Activated CD8-positive, alpha-beta T cell treated with anti-CD3 and anti-CD28 coated beads for 36 hours (primary cell): ENCODE measurements at places on chromosomes 11 and 22. TPM values are rescaled to one million over a fixed set of nuclear protein-coding genes. Genes with fewer than 3 reads are reported as not detected.
A peak's percentile ranks its signal among the peaks of the same experiment; 100 is the strongest.

Gene SERPING1
- total RNA-seq = not detected

DNA sequence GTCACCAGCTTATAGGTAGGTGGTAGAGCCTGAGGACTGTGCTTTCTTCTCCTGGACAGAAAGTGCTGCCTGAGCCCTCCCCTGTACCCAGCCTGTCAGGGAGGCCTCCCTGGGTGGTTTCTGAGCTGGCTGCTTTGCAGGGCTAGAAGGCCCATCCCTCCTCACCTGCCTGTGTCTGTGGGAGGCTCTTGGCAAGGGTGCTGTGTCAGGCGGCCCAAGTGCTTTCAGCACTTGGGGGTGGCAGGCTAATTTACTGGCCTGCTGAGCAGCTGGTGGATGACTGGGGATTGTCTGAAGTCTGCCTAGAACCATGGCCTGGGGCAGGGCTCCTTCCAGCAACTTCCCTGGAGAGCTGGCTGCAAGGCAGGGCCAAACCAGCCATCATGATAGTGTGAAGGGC is 139.0 kb upstream of the NAV2 start:
- no peak overlapping the region for H3K4me3 ChIP-seq
- H3K36me3 ChIP-seq = no peaks in the 10 kb centered on the region
- no peak for DNase-seq

DNA sequence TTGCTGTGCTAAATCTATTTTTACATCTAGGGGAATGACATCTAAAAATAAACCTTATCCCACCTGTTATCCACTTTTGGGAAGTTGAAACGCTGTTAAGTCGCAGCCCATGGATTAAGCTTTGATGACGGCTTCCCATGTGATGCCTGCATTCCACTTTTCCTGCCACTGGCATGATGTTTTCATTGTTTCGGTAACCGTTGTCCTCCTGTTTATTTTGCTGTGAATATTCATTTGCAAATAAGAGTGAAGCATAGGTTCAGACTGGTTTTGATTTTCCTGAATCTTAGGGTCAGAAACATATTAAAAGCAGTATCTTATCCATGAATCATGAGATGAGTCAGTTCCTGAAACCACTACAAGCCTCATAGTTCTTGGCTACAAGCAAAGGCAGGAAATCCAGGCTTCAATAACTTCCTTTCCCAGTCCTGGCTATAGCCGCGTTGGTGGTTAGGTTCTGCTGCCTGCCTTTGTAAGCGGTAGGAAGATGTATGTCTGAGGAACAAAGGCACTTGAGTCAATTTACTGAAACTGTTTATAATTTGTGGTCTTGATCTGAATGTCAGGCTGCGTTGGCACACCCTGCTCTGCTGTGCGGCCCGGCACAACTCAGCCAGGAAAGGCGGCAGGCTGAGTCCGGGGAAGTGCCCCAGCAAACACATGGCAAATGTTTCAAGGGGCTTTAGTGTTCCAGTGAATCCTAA is 19.4 kb downstream of the TEAD1 start:
- peaks cover 67% of the 10 kb centered on the region for H3K27me3 ChIP-seq
- no peak overlapping the region for H3K27ac ChIP-seq
- no peak overlapping the region for H3K4me3 ChIP-seq
- no peaks in the 10 kb centered on the region for H3K36me3 ChIP-seq
- DNase-seq = peak; percentile 21

- no peak for DNase-seq
- no peak overlapping the region for H3K27ac ChIP-seq
- no peak overlapping the region for H3K4me3 ChIP-seq
- no peaks in the 10 kb centered on the region for H3K36me3 ChIP-seq
- peaks cover 16% of the 10 kb centered on the region for H3K4me1 ChIP-seq
- H3K27me3 ChIP-seq = peaks cover 14% of the 10 kb centered on the region
Observed at GRCh38 chr11:134656861-134657540, 245.0 kb upstream of the B3GAT1 start.

- H3K27me3 ChIP-seq = no peaks in the 10 kb centered on the region
- peaks cover 5% of the 10 kb centered on the region for H3K36me3 ChIP-seq
- H3K4me1 ChIP-seq = peaks cover 8% of the 10 kb centered on the region
- DNase-seq = no peak
- H3K4me3 ChIP-seq = no peak overlapping the region
- H3K27ac ChIP-seq = no peak overlapping the region
Observed at GRCh38 chr22:40799008-40799407, 20.1 kb downstream of the SLC25A17 start.

DNA sequence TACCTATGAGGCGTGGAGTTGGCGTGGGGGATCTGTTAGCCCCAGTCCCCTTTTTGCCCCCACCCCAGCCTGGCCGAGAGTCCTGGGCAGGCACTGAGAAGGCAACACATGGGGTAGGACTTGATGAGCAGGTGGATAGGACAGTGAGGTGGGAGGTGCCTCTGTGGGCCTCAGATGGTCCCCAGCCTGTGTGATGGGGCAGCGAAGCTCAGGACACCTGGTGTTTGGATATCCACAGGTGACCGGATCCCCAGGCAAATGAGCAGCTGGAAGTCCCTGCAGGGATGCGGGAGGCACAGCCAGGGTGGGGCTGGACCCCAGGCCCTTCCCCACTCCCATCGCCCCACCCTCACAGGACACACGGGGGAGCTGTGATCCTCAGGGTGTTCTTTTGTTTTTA is 9.7 kb downstream of the FBLN1 start:
- H3K27me3 ChIP-seq = peaks cover 7% of the 10 kb centered on the region
- H3K4me3 ChIP-seq = no peak overlapping the region
- no peaks in the 10 kb centered on the region for H3K36me3 ChIP-seq
- no peaks in the 10 kb centered on the region for H3K4me1 ChIP-seq

DNA sequence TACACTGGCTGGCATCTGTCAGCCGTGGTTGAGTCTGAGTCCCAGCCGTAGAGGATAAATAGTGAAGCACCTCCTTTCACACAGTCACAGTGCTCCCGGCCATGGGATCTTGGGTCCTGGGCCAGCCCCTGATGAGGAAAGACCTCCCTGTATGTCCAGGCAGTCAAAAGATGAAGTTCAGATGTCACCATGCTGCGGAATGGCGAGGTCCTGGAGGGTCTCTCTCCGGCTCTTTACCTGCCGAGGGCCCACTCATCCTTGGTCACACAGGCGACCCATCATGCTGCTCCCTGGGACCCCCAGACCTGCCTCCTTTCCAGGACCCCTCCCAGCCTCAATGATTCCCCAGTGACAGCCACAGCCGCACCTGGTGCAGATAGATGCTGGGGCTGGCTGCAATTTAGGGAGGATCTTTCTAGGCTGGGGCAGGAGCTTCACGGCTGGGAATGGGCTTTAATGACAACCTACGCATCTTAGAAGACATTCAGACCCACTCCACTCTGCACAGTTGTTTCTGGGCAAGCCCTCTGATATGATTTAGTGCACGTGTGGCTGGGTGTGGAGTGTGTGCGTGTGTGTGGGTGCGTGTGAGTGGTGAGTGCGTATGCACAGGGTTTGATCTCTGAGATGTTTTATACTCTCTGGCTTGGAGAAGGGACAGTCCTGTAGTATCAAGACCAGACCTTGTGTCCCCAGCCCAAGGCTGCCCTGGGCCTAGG is 79.7 kb downstream of the FBLN1 start:
- H3K27me3 ChIP-seq = peaks cover 6% of the 10 kb centered on the region
- no peak overlapping the region for H3K4me3 ChIP-seq
- peaks cover 5% of the 10 kb centered on the region for H3K4me1 ChIP-seq
- no peaks in the 10 kb centered on the region for H3K36me3 ChIP-seq
- H3K27ac ChIP-seq = no peak overlapping the region

GRCh38 chr11:64018310-64018709 is 17.4 kb upstream of the FLRT1 start:
- H3K27me3 ChIP-seq = no peaks in the 10 kb centered on the region
- no peak overlapping the region for H3K27ac ChIP-seq
- DNase-seq = no peak
- no peaks in the 10 kb centered on the region for H3K4me1 ChIP-seq
- H3K36me3 ChIP-seq = no peaks in the 10 kb centered on the region

Gene GSTT2B
- total RNA-seq = not detected

DNA sequence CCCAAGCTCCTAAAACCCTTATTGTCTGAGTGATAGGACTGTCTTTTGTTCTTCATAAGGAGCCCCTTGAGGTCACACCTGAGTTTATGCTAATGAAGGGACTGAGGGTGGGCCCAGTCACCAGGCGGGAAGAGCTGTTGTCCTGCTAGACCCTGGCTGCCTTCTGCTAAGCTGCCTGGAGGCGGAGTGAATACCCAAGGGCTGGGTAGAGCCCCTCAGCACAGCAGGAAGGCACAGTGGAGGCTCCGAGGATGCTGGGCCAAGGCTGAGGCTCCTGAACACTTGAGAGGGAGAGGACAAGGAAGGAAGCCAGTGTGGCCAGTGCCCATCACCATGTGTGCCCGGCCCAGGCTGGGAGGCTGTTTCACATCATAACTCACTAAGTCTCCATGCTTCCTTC is 4.8 kb upstream of the PHF21B start:
- H3K4me1 ChIP-seq = peaks cover 6% of the 10 kb centered on the region
- no peak overlapping the region for H3K4me3 ChIP-seq
- no peaks in the 10 kb centered on the region for H3K36me3 ChIP-seq
- peaks cover 34% of the 10 kb centered on the region for H3K27me3 ChIP-seq
- DNase-seq = no peak
- H3K27ac ChIP-seq = no peak overlapping the region

Gene OMP
- not detected for total RNA-seq

Gene APOBEC3A
- not detected for total RNA-seq

Gene OR2AT4
- not detected for total RNA-seq

Gene LRRC74B
- not detected for total RNA-seq

GRCh38 chr11:133951327-133952198 is 5.2 kb downstream of the IGSF9B start:
- H3K36me3 ChIP-seq = peaks cover 28% of the 10 kb centered on the region
- peaks cover 66% of the 10 kb centered on the region for H3K4me1 ChIP-seq

Gene BEST1
- total RNA-seq = 0.83 TPM

DNA sequence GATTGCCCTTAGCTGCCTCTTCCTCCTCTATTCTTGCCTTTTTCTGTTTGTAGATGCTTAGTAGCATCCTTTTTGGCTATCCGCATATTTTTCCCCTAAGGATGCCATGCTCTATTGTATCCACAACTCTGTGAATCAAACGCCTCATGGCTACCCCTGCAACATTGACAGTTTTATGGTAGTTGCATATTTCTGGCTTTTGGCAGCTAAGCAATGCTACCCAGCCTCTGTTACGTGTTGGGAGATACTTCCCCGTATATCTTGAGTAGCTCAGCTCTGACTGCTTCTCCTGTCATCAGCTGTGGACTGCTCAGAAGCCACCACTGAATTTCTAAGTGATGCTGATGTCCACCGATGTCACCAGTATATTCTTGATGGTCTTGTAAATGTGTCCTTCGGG is 15.1 kb upstream of the SLC3A2 start:
- no peak for DNase-seq
- H3K27ac ChIP-seq = no peak overlapping the region
- peaks cover 20% of the 10 kb centered on the region for H3K4me1 ChIP-seq
- H3K27me3 ChIP-seq = no peaks in the 10 kb centered on the region
- no peak overlapping the region for H3K4me3 ChIP-seq

- H3K4me3 ChIP-seq = no peak overlapping the region
- no peak for DNase-seq
- H3K27ac ChIP-seq = no peak overlapping the region
- no peaks in the 10 kb centered on the region for H3K4me1 ChIP-seq
Observed at GRCh38 chr22:37384691-37385090, 42.6 kb downstream of the ELFN2 start.

DNA sequence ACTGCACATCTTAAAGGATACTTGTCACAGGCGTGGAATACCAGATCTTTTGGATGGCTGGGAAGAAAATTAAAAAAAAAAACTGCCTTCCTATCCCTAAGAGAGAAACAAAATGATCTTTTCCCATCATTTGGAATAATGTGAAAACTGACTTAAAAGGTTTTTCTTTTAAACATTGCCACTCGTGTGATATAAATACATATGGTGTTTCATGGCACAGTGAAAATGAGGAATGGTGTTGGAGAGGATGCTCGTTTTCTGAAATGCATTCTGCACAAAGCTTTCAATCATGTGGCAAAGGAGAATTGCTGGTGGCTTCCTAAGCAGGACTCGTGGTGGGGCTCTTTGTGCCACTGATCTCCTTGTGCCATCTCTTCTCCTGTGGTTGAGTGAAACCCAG is 74.9 kb upstream of the LRRC4C start:
- no peaks in the 10 kb centered on the region for H3K4me1 ChIP-seq
- H3K36me3 ChIP-seq = no peaks in the 10 kb centered on the region
- no peak overlapping the region for H3K4me3 ChIP-seq
- DNase-seq = no peak
- H3K27ac ChIP-seq = no peak overlapping the region

Gene OR56A1
- total RNA-seq = not detected

DNA sequence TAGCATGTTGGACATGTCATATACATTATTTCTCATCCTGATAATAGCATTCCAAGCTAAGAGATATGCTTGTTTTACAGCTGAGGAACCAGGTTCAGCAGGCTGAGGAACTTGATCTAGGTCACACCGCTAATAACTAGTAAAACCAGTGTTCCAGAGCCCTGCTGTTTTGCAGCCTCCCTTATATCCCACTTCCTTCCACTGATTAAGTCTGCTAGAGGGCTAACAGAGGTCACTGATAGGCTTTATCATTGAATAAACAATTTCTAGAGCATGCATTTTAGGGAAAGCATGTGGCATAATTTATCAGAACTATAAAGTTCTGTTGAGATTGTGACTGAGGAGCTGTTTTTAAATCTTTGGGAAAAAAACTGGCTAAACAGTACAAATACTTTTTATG is 54.0 kb downstream of the UVRAG start:
- no peak for DNase-seq
- H3K4me3 ChIP-seq = no peak overlapping the region
- H3K27me3 ChIP-seq = no peaks in the 10 kb centered on the region
- peaks cover 3% of the 10 kb centered on the region for H3K36me3 ChIP-seq
- H3K4me1 ChIP-seq = peaks cover 24% of the 10 kb centered on the region

Gene PRDX5
- 105 TPM for total RNA-seq

Gene MIAT
- total RNA-seq = 11.6 TPM

- H3K4me1 ChIP-seq = peaks cover 29% of the 10 kb centered on the region
- H3K36me3 ChIP-seq = no peaks in the 10 kb centered on the region
- H3K4me3 ChIP-seq = no peak overlapping the region
- H3K27me3 ChIP-seq = no peaks in the 10 kb centered on the region
- no peak overlapping the region for H3K27ac ChIP-seq
Observed at GRCh38 chr11:61975638-61976419, 8.4 kb upstream of the FTH1 start.

Gene TIMP3
- total RNA-seq = 0.07 TPM

DNA sequence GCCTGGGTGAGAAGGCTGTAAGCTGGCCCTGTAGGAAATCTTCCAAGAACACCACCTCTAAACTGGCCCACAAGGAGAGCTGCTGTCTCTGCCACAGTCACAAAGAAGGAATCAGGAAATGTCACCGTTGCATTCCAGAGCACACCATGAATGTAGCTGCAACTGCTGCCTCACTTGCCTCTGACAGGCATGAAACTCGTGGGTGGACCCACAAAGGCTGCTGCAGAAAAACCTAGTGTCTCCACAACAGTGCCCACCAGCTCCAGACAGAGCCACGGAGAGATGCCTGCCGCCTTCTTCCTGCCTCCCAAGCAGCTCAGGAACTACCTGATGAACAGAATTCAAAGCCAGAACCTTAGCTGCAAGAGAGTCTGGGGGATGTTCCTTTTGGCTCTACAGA is 10.5 kb downstream of the DNAJB13 start:
- no peaks in the 10 kb centered on the region for H3K36me3 ChIP-seq
- H3K4me3 ChIP-seq = no peak overlapping the region
- no peak for DNase-seq
- peaks cover 14% of the 10 kb centered on the region for H3K4me1 ChIP-seq
